ENCODE measurements at places on chromosomes 16 and 17.

- H3K36me3 ChIP-seq: no peaks in the 10 kb centered on the region
- DNase-seq: no peak
- no peaks in the 10 kb centered on the region for H3K27me3 ChIP-seq
Measured at GRCh38 chr16:59878999-59879398, 1144.9 kb upstream of the GOT2 start.

DNA sequence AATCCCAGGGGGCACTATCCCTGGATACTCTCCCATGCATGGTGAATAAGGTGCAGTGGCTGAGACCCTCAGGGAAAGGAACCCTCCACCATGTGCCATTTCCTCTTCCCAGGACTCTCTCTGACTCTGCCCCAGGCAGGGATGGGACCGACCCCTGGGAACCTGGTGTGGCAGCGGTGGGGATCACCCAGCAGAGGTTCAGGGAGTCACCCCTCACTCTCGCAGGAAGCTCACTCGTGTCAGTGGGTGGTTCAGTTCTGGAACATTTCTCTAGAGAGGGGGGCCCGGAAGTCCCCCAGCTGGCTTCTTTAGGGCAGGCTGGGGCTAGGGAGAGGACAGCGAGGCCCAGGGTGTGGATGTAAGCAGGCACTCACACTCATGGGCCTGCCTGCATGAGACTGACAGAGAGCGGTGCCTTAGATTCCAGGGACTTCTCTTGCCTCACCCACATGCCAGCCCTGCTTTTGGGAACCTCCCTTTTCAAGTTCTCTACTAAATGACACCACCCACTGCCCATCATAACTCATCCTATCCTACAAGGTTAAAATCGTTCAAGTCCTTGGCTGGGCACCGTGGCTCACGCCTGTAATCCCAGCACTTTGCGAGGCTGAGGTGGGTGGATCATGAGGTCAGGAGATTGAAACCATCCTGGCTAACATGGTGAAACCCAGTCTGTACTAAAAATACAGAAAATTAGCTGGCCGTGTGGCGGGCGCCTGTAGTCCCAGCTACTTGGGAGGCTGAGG is 109.7 kb upstream of the SDK2 start:
- H3K4me1 ChIP-seq: no peaks in the 10 kb centered on the region
- H3K36me3 ChIP-seq: no peaks in the 10 kb centered on the region
- H3K27me3 ChIP-seq: no peaks in the 10 kb centered on the region
- no peak for DNase-seq
- no peak overlapping the region for H3K4me3 ChIP-seq

- peak overlapping the region; percentile 24 for H3K27ac ChIP-seq
- no peak for DNase-seq
- peak overlapping the region; percentile 40 for H3K4me3 ChIP-seq
- H3K4me1 ChIP-seq: peaks cover 6% of the 10 kb centered on the region
Measured at GRCh38 chr17:45018514-45018847, 33.0 kb downstream of the DCAKD start.

DNA sequence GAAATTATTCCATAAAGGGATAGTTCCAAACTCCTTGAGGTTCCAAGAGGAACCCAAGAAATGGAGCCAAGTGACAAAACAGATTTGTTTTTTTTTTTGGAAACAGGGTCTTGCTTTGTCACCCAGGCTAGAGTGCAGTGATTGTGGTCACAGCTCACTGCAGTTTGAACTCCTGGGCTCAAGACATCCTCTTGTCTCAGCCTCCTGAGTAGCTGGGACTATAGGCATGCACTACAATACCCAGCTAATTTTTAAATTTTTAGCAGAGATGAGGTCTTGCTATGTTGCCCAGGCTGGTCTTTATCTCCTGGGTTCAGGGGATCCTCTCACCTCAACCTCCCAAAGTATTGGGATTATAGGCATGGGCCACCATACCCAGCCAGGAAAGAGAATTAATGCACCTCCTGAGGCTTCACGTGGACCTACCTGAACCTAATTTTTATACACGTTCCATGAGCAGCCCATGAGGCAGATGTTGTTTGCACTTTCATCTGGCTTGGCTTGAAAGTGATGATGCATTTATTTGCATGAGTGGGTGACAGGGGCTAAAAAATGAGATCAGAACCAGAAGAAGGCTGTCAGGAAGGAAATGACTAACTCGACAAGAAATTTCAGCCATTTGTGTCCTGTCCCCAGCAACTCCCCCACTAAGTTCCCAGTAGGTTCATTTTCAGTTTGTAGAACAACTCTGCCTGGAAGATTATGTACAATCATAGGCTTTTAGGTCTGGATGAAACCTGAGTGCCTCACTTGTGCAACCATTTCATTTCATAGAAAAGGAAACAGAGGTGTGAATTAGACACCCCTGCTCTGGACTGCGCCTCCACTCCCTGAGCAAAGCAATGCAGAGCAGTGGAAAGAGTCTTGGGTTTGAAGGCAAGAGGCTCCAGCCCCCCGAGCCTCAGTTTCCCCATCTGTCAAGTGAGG is 10.3 kb upstream of the IRF8 start:
- H3K27ac ChIP-seq: peak overlapping the region; percentile 53
- H3K4me3 ChIP-seq: no peak overlapping the region
- peaks cover 16% of the 10 kb centered on the region for H3K27me3 ChIP-seq
- peaks cover 29% of the 10 kb centered on the region for H3K4me1 ChIP-seq
- no peak for DNase-seq

DNA sequence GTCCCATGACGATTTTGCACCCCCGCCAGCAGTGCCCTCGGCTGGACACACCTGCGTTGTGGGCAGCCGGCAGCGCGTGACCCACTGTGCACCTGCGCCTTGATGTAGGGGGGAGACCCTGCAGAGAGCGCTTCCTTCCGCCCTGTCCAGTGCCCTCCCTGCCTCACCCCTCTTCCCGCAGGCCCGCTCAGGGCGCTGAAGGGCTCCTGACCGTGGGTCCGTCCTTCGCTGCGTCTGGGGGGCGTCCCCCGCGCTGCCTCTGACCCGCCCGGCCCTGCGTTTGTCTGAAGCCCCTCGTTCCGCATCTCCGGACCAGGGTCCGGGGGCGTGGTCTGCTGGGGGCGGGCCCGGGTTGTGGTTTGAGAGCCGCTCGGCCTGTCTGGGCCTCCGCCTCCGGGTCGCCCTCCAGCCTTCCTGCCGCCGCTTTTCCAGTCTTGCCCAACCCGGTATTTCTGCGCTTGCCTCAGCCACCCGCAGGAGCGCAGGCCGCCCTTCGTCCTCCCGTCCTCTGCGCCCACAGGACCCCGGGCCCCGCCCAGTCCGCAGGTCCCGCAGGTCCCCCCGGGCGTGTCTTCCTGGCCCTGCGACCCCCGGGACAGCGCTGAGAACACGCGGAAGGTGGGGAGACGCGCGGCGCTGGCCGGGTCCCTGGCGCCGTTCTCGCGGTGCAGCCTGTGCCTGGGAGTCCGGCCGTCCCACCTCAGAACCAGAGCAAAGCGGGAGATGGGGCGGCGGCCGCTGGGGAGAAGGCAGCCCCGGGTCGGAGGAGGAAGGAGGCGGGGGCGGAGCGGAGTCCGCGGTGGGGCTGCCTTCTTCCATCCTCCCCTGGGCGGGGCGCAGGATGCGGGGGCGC is 4.0 kb upstream of the IL17C start:
- DNase-seq: no peak
- H3K4me3 ChIP-seq: peak overlapping the region; percentile 11
- H3K36me3 ChIP-seq: peaks cover 19% of the 10 kb centered on the region
- H3K27ac ChIP-seq: no peak overlapping the region
- H3K27me3 ChIP-seq: peaks cover 19% of the 10 kb centered on the region

- no peaks in the 10 kb centered on the region for H3K36me3 ChIP-seq
- no peak for DNase-seq
- H3K27me3 ChIP-seq: no peaks in the 10 kb centered on the region
- no peak overlapping the region for H3K27ac ChIP-seq
Measured at GRCh38 chr16:77219437-77219836, 20.2 kb downstream of the SYCE1L start.

DNA sequence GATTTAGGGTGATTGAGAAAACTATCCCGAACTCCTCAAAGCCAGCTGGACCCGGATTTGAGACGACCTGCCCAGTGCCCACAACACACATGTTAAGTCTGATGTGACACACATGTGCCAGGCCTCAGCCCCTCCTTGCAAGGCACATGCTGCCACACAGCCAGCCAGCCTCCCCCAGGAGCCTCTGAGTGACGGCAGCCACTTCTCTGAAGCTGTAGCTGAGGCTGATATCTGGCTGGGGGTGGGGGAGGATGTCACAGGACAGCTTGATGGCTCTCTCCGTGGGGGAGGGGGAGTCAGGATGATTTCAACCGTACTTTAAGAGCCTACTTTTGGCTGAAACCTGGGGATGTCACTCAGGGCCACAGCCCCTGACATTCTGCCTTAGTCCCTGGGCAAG is 40.9 kb downstream of the SRCIN1 start:
- no peak overlapping the region for H3K27ac ChIP-seq
- no peaks in the 10 kb centered on the region for H3K36me3 ChIP-seq
- peaks cover 27% of the 10 kb centered on the region for H3K27me3 ChIP-seq
- no peak for DNase-seq
- H3K4me1 ChIP-seq: no peaks in the 10 kb centered on the region

DNA sequence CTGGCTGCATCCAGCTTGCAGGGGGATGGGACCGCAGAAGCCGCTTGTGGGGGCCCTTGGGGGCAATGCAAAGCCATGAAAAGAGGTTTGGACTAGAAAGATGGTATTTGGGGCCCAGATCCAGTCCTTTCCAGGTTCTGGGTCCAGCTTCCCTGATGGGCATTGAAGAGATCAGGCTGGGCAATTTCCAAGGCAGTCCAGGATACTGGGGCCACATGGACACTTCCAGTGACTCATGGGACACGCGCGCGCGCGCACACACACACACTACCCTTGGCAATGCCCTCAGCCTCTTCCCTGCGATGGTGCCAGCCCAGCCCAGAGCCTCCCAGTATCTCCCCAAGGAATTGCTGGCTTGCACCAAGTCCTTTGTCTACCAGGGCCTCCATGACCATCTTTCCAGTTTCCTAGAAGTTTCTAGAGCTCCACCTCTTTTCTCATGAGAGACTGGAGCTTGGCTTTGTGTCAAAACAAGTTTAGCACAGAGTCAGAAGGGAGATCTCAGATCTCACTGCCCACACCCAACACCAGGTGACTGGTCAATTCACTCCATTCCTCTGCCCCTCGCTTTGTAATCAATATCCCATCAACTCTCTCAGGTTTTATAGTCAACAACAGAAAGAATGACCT is 44.3 kb downstream of the WNT3 start:
- no peak overlapping the region for H3K27ac ChIP-seq
- H3K4me1 ChIP-seq: no peaks in the 10 kb centered on the region
- H3K4me3 ChIP-seq: no peak overlapping the region
- no peaks in the 10 kb centered on the region for H3K36me3 ChIP-seq

GRCh38 chr17:53191878-53192277 is 630.8 kb upstream of the KIF2B start:
- no peak overlapping the region for H3K27ac ChIP-seq
- H3K36me3 ChIP-seq: no peaks in the 10 kb centered on the region
- H3K4me1 ChIP-seq: no peaks in the 10 kb centered on the region
- no peaks in the 10 kb centered on the region for H3K27me3 ChIP-seq
- DNase-seq: no peak
- H3K4me3 ChIP-seq: no peak overlapping the region

DNA sequence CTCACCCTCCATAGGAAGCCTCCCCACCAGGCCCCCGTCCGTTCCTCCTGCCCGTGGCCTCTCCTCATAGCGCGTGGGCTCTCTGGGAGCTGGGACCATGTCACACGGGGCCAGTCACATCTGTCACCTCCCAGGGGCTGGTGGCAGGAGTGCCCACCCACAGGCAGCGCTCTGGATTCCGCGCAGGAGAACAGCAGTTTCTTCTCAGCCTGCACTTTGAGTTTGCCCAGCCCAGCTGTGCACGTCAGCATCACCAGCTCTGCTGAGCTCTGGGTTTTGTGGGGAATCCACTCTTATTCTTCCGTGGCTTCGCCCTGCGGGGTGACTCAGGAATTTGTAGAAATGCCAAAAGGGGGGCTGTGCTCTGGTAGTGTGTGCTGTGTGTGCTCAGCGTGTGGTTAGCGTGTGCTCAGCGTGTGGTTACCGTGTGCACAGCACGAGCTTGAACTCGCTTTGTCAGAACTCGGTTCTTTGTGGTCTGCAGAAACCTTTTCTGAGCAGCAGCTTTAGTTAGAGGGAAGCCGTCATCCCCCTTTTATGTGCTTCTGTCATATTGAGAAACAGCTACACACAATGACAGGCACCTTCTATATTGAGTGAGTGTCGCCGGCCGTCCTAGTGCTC is 3.2 kb downstream of the ACSF3 start:
- H3K27me3 ChIP-seq: no peaks in the 10 kb centered on the region
- H3K36me3 ChIP-seq: peaks cover 18% of the 10 kb centered on the region
- DNase-seq: no peak
- H3K4me1 ChIP-seq: no peaks in the 10 kb centered on the region
- H3K4me3 ChIP-seq: no peak overlapping the region

DNA sequence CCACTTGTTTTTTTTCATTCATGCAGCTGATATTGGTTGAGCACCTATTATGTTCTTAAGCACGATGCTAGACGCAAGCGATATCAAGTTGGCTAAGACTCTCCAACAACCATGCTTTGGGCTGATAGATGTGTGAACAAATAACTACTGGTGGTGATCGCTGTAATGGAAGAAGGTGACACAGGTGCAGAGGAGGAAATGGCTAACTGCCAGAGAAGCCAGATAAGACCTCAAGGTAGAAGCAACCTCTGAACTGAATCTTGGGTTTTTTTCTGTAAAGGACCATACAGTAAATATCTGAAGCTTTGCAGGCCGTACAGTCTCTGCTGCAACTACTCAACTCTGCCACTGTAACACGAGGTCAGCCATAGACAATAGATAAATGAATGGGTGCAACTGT is 97.9 kb downstream of the C17orf67 start:
- H3K27ac ChIP-seq: no peak overlapping the region
- H3K36me3 ChIP-seq: no peaks in the 10 kb centered on the region
- no peak for DNase-seq
- H3K4me3 ChIP-seq: no peak overlapping the region
- H3K27me3 ChIP-seq: no peaks in the 10 kb centered on the region
- no peaks in the 10 kb centered on the region for H3K4me1 ChIP-seq

- peak overlapping the region; percentile 21 for H3K27ac ChIP-seq
- H3K4me3 ChIP-seq: no peak overlapping the region
- peak; percentile 62 for DNase-seq
- no peaks in the 10 kb centered on the region for H3K27me3 ChIP-seq
Measured at GRCh38 chr16:2035431-2036199, 8.9 kb downstream of the NHERF2 start.

DNA sequence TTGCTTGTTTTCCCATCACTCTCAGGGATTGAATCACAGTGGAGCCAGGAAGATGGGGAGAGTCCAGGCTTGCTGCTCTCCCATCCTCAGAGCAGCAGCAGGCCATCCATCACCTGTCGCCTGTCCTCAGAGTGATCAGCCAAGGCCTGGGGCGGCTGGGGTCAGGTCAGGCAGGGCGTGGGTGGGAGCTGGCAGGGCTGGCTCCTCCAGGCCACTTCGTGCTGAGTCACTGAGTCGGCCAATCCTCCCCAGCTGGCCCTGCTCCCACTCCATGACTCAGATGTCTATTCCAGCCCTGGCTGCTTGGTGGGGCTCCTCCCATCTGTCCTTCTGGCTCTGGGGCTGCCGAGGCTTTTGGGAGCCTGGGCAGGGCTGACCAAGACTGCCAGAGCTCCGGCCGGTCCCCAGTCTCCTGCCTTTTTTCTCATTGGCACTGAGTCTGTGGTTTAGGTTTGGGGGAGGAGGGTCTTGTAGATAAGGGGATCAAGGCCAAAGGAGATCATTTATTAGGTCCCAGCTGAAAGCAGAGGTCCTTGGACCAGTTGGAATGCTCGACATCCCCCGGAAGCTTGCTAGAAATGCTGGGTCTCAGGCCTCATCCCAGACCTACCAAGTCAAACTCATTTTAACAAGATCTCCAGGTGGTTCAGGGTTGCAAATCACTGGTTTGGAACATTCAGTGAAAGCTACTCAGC is 72.7 kb downstream of the ABCC1 start:
- H3K4me1 ChIP-seq: peaks cover 27% of the 10 kb centered on the region
- peak; percentile 95 for DNase-seq
- H3K4me3 ChIP-seq: no peak overlapping the region
- H3K36me3 ChIP-seq: peaks cover 53% of the 10 kb centered on the region
- H3K27me3 ChIP-seq: no peaks in the 10 kb centered on the region
- peak overlapping the region; percentile 52 for H3K27ac ChIP-seq
